Stimulated activated CD8-positive, alpha-beta memory T cell treated with anti-CD3 and anti-CD28 coated beads, Interleukin-15, amount 100 ng/mL, for 1 hour (primary cell): ENCODE measurements at places on chromosomes 5 and 9.

DNA sequence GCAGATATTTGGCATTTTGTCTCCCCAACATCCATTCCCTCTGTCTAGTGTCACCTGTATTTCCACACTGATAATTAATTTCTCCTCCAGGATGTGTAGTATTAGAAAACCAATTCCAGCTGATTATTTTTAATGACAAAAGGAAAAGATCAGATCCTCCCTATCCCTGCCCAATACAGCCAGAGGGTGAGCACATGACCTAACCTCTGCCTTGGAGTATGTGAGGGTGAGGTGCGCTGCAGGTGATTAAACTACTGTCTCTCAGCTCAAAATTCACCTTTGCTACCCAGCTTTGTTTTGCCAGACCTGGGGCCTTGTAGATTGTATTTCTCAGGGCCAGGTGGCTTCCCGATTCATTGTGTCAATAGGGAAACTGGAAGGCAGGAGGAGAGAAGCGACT, 402.1 kb downstream of the PRELID2 start:
- no peak for DNase-seq

DNA sequence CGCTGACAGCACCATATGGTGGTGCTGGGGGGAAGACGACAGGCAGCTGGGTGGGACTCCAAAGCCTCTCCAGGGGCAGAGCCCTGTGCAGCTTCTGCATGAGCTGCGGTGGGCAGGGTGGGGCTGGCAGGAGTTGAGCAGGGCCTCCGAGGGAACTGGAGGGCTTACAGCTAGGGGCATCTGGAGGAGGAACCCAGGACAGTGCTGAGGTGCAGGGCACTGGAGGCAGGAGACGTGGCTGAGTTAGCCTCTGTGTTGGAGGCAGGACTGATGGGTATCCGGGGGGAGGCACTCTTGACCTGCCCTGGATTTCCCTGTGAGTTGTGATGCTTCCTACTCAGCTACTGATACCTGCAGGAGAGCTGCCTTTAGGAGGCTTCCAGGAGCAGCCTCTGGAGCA, 45.0 kb downstream of the TENT4A start:
- DNase-seq: no peak

DNA sequence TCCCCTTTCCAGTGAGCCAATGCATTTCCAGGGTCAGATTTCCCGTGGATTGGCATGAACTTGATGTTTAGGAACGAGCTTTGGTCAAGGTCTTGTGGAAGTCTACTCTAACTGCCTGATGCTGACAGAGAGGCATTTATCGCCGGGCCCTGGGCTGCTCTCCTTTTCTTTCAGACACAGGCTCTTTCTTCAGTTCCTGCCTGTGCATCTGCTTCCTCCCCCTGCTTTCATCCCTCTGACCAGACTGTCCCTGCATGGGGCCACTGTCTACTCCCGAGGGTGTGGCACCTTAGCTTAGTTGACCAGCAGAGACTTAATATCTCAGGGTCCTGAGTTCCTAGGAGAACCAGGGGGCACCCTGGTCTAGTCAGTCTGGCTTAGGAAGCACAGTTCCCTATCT, 41.2 kb downstream of the RALGPS1 start:
- no peak for DNase-seq

GRCh38 chr5:75933489-75933888, 149.7 kb upstream of the SV2C start:
- DNase-seq: no peak

- no peak for DNase-seq
Measured at GRCh38 chr5:147685993-147686392, 96.5 kb downstream of the JAKMIP2 start.

GRCh38 chr5:19855031-19855430, 133.0 kb downstream of the CDH18 start:
- no peak for DNase-seq

DNA sequence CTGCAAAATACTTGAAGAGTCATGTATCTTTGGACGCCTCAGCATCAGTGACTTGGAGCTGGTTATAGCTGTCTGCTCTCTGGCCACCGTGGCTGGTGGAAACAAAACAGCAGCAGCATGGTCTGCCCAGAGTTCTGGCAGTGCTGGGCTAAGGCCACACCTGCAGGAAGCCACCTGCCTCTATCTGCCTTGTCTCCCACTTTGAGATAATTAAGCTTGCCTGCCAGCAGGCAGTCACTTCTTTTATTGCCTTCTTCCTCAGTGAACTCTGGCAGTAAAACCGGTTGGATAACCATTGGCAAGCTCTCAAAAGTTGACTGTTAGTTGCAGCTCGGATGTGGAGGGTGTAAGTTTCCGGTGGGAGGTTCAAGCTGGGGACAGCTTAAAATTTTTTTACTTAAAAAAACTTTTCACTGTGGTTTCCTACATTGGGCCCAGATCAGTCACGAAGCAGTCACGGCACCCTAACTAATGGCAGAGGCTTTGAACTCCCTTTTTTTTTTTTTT, 4.9 kb downstream of the SMIM3 start:
- peak; percentile 25 for DNase-seq

DNA sequence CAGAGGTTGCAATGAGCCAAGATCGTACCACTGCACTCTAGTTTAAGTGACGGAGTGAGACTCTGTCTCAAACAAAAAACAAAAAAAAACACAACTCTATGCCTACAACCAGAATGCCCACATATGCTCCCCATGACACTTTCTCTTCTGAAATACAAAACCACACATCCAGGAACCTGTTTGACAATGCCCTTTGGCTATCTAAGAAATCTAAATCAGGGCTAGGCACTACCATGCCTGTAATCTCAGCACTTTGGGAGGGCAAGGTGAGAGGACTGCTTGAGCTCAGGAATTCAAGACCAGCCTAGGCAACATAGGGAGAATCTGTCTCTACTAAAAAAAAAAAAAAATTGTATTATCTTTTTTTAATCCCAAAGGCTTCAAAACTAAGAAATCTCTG, 10.6 kb downstream of the AFF4 start:
- DNase-seq: no peak

DNA sequence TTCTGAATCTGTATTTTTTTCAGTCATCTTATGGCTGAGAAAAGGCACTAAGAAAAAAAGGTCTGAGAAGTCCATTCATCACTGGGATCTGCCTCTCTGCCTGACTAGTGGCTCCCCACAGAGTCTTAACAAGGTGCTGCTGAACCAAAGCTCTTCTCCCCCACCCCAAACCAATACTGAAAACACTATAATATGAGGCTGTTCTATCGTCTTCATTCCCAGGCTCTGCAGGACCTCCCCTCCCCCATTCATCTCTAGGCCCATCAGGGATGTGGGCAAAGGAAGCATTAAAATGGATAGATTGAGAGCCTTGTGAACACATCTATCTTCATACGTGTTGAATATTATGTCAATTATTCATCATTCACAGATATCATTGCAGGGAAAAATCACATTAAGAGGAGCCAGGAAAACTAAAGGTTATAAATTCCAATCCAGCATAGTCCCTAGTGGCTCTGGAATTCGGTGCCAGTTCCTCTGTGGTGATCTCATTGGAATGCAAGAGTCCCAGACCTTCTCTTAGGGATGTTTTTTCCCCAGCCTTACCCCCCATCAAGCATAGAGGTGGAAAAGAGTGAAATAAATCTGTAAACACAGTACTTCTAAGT, 44.3 kb upstream of the GPR151 start:
- DNase-seq: no peak

DNA sequence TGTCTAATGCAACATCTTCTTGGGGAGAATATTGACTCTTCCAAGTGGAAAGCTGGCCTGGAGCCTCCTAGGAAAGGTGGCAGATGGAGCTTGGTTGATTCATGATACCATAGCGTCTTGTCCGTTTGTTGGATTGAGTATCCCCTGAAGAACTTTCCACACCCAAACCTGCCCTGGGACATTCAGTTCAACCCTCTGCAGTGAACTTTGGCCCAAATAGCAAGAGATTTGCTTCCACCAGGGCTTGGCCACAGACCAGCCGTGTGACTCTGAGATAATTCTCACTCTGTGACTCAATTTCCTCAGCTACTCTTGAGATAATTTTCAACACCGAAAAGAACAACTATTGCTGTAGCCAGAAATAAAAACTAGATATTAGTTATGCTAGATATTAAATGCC, 108.0 kb upstream of the RAD23B start:
- no peak for DNase-seq

DNA sequence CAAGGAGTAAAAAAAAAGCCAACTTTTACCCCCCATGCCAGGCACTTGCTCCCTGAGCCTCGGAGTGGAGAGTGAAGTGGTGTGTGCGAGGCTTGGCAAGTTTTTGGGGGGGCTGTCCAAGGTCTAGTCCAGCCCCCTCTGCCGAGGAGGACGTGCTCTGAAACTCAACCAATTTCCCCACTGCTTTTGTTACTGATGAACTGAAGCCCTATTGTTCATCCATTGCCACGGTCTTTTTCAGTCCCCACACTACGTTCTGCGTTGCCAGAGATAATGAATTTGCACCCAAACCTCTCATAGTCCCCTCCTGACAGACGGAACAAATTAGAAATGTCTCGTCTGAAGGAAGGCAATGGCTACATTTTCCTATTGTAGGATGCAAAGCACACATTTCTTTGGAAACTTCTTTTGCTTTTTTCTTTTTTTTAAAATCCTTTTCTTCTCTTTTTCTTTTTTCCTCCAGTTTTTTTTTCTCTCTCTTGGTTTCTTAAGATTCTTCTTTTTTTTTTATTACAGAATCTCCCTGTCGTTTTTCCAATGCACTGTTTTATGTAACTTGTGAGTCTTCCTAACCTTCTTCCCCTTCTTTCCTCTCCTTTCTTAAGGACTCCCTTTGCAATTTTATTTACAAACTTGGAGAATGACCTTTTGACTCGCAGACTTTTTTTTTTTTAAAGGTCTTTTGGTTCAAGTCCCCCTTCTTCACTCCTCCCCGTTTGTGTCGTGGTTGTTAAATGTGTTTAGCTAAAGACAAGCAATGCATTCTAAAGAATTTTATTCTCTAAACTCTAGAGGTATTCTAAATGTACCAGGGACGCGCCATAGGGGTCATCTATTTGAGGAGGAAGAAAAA, 209.5 kb downstream of the MEF2C start:
- no peak for DNase-seq

DNA sequence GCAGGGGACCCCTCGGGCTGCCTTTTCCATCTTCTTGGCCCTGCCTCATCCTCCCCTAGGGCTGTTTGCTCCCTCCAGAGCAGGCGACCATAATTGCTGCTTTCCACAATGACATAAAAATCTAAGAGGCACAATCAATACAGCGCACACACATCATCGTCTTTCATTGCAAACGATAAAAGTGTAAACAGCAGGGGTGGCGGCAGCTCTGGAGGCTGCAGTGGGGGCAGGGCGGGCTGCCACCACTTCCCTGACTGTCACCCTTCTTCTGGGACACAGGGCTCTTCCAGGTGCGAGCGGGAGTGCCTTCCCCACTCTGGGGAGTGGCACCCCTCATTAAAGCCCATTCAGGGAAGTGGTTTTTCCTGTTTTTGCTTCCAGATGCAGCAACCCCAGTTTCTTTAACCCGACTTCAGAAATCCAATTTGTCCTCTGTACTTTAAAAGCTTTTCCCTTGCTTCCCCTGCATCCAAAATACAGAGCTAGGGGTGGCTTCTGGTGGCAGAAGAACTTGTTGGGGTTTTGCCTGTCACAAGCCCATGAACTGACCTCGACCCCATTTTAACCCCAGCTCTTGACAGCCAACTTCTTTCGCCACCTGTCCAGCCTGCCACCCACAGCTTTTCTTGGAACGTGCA, 45.7 kb downstream of the TSPAN17 start:
- no peak for DNase-seq

- no peak for DNase-seq
Measured at GRCh38 chr5:65967288-65968066, 41.1 kb downstream of the ERBIN start.

GRCh38 chr9:92187989-92188714, 72.9 kb upstream of the SPTLC1 start:
- no peak for DNase-seq

DNA sequence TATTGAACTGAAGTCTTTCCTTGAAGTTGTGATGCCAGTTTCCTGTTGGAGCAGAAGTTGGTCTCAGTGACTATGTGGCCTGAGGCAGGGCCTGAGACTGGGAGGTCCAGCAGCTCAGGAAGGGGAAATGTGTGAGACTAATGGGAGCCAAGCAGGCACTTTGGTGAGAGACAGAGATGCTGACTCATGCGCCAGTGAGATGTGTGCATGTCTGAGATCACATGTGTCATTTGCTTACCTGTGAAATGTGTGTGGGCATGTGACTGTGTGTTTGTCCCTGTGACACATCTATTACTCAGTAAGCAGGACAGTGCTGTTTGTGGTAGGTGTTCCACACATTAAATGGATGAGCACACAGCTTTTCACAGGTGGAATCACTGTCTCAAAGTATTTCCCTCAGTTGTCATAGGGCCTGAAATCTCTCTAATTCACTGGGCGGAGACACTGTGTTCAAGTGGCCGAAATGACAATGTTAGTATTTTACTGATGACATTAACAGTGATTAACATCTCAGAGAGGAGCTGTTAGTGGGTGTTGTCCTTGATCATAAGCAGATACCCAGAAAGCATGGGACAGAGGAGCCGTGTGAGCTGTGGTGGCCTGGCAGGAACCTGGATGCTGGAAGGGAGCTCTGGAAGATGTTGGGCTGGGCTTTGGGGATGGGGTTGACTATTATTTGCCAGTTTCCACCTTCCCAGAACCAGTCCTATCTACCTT, 7.4 kb downstream of the NPR2 start:
- no peak for DNase-seq

- DNase-seq: no peak
Measured at GRCh38 chr5:18772475-18772874, 1138.2 kb downstream of the TAF11L14 start.

GRCh38 chr5:371811-372555, 50.5 kb downstream of the AHRR start:
- DNase-seq: no peak

DNA sequence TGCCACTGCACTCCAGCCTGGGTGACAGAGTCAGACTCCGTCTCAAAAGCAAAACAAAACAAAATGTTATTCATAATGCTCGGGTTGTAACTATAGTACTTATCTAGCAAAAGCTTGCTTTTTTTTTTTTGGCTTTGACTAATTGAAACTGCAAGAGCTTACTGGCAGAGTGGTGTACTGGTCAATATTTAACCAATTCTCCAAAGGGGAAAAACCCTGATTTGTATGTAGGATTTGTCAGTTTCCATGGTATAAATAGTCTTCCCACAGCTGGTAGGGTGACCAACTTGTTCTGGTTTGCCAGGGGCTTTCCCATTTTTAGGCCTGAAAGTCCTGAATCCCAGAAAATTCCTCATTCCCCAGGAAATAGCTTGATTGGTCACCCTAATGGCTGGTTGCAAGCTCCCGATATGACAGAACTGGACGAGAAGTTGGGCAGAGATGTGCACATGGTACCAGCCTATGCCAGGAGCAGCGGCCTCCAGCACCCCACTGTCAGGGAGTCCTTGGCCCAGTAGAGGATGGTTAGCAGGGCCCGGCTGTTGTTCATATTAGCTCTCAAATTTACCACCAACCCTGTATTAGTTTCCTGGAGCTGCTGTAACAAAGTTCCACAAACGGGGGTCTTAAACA, 58.0 kb downstream of the FXN start:
- no peak for DNase-seq

GRCh38 chr5:168291964-168292785, 730 bp downstream of the WWC1 start:
- no peak for DNase-seq

GRCh38 chr9:89935801-89936200, 331.0 kb downstream of the GADD45G start:
- DNase-seq: no peak
